ENCODE measurements at places on chromosomes 16 and 17. TPM values are rescaled to one million over a fixed set of nuclear protein-coding genes. Genes with fewer than 3 reads are reported as not detected.

DNA sequence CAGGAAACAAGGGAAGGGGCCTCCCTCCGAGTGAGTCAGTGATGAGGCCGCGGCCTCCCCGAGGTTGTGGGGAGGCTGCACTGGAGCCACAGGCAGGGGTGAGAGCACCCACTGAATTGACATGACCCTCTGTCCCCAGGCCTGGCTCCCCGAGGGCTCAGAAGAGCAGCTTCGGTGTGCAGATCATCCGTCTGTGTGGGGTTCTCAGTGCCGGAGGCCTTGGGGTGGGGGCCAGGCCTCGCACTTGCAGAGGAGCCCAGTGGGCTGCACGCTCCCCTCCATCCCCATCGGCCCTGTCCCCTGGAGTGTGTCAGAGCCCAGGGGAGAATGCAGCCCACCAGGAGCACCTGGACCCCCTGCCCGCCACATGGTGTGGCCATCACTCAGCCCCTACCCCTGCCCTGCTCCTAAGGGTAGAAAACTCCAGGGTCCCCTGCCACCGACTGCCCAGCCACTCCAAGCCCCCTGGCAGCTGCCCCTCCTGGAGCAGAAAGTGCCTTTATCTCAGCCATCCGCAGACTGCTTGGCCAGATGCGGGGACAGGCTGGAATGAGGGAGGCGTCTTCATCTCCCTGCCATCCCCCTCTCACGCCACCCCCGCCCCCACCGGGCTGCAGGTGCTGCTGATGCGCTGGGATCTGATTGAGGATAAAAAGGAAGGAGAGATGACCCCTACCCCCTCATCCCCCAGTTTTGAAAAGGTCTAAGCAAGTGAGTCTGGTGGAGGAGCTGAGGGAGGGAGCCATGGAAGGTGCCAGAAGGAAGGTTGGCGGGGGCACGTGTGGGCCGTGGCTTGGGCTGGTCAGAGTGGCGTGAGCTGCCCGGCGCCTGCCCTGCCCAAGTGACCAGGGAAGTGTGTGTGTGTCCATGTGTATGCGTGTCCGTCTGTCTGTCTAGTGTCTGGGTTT is 358.3 kb downstream of the SEC14L1 start:
- no peak for DNase-seq

DNA sequence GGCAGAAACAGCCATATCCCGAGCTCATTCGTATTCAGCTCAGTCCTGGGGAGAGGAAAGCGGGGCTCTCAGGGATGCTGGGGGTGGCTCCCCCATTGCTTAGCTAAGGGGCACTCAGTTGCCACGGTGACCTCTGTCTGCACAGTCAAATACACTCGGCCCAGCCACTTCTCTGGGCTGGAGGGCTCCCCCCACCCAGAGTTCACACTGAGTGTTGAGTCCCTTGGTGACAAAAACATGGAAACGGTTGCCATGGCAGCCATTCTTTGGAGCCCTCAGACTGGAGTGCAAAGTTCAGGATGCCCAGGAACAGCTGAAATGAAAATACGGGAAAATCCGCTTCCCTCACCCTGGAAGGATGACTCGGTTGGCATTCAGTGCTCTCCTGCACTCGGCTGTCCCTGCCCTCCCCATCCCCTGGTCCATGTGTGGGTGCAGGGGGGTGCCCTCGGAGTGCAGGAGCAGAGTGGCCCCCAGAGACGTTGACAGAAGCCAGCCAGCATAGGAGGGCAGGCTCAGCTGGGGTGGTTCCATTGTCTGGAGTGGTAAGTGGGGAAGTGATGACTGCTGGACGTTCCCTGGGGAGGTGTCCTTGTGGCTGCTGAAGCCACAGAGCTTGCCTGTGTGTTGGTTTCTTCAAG is 216.5 kb downstream of the NTN1 start:
- no peak for DNase-seq

- DNase-seq, result no peak
These were observed 134.2 kb downstream of the ABCA8 start for GRCh38 chr17:68820825-68821481.

GRCh38 chr17:64178011-64178825 is 48.3 kb upstream of the ERN1 start:
- DNase-seq, result no peak

GRCh38 chr17:77429369-77429968 is 288.7 kb downstream of the SEC14L1 start:
- DNase-seq, result no peak

GRCh38 chr17:40605306-40605705 is 40.0 kb upstream of the CCR7 start:
- peak; percentile 67 for DNase-seq

GRCh38 chr17:65220732-65221131 is 83.6 kb downstream of the RGS9 start:
- no peak for DNase-seq

DNA sequence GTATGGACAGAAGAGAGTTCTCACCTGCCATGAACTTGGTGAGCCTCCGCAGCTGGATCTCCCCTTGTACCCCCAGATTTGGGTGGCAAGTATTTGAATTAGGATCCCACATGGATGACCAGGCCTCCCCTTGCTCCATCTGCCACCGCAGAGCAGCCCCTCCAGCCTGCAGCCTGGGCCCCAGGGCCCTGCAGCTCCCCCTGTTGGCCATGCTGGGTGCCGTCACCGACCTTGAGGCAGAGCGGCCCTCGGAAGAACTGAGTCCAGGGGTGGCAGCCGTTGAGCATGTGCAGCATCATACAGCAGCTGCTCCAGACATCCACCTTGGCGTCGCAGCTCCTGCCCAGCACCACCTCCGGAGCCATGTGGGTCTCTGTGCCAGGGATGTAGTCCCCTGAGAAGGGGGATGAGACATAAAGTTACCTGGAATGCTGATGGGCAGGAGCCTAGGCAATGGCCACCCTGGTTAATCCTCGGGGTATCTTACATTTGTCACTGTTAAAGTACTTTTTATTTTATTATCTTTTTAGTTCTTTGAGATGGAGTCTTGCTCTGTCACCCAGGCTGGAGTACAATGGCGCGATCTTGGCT is 9.0 kb upstream of the SPATA32 start:
- DNase-seq, result peak; percentile 44

GRCh38 chr16:61797961-61798507 is 238.2 kb downstream of the CDH8 start:
- no peak for DNase-seq

- peak; percentile 42 for DNase-seq
These were observed 7.1 kb downstream of the IGSF6 start for GRCh38 chr16:21645261-21645721.

DNA sequence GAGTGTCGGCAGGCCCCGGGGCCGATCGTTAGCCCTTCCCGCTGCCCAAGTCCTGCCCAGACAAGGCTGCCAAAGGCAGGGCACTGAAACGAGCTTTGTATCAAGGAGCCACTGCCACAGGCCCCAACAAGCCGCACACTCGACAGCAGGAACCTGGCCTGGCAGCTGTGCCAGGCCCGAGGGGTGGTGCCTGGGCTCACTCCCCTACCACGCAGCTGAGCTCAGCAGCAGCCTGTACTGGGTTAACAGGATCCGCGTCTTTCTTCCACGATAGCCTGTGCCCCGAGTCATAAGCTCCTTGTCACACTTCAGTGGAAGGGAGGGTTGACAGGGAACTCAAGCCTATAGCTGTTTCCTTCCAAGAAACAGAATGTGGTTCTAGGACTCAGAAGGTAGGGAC is 87.9 kb downstream of the ABR start:
- DNase-seq, result no peak

DNA sequence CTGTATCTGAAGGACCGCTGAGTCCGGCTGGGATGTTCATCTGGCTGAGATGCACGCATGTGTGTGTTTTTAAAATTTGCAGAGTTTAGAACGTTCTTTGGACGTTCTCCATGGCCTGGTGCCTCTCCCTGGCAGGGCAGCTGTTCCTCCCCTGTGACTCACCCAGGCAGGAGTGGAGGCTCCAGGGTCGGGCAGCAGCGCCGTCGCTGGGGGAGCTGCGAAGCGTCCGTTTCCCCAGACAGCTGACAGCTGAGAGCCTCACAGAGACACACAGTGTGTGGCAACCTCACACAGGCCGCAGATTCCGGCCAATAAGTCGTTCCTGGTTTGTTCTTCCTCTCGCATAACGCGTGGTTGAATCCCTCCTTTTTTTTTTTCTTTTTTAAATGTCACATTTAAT is 80.6 kb downstream of the OR1D5 start:
- DNase-seq, result no peak

The KRTAP3-1 gene
- not detected for total RNA-seq

The TMC8 gene
- 334 TPM for total RNA-seq

The UMOD gene
- not detected for total RNA-seq

The TEX19 gene
- total RNA-seq, result not detected

The MSI2 gene
- 107 TPM for total RNA-seq

The CEP295NL gene
- total RNA-seq, result not detected

The CYBA gene
- total RNA-seq, result 588 TPM

The RHBDL1 gene
- total RNA-seq, result 1.5 TPM

The BRIP1 gene
- total RNA-seq, result 21.7 TPM

All from activated CD4-positive, alpha-beta memory T cell treated with anti-CD3 and anti-CD28 coated beads, Interleukin-2, amount 10 ng/mL, durations not matched to agents 7 days and 5 days (primary cell).